Choroid plexus epithelial cell (primary cell): ENCODE measurements at places on chromosomes 4 and X.

GRCh38 chrX:149487292-149487691 is 17.8 kb downstream of the IDS start:
- no peak for DNase-seq

- no peak for DNase-seq
Observed at GRCh38 chr4:83828601-83829000, 292.7 kb downstream of the GPAT3 start.

DNA sequence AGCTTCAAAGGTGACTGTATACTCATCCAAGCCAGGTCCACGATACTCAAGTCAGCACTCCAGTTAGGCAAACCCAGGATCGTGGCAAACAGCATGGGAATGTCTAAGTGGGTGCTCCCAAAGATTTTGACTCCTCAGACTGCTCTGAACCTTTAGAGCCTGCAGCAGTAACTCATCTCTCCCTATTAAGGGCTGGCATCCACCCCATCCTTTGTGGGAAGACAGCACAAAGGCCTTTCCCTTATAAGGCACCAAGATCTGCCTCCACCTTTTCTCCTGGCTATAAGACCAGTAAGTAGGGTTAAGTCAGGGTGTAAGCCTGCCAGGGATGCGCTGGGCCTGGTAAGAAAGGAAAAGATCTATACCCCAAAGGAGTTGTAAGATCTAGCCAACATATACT is 23.6 kb upstream of the SLC25A43 start:
- no peak for DNase-seq

DNA sequence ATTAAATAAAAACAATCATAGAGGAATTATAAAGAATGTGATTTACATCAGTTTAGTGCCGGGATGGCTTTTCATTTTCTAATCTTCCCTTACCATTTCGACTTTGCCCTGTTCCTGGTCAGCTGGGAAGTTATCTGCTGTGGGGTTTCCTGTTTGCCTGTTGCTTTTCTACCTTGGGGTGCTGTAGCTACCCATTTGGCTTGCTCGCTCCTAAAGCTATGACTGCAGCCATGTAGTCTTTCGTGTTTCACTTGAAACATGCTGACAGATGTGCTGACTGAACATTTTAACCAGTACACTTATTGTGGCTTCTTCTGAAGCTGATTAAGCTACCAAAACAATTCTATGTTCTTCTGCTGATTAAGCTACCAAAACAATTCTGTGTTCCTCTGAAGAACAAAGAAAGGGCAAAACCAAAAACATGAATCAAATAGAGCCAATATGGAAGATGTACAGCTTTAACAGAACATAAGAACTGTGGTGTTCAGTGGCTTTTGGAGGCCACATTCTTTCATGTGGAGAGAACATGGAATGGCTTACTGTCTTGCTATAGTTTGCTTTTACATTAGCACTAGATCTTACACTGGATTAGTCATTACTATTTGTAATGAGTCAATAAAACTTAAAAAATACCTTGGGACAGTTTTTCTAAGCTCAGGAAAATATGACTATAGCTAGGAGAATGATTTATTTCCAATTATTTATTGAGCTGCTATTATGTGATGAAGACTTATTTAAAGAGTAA is 440.4 kb downstream of the SPRY1 start:
- peak; percentile 43 for DNase-seq

- DNase-seq: peak; percentile 46
Observed at GRCh38 chrX:43706786-43707370, 50.8 kb downstream of the MAOA start.

- DNase-seq: no peak
Observed at GRCh38 chr4:152535360-152535902, 461 bp downstream of the FBXW7 start.

GRCh38 chr4:140790171-140790570 is 34.0 kb upstream of the TBC1D9 start:
- DNase-seq: no peak

- DNase-seq: peak; percentile 62
Observed at GRCh38 chrX:2336181-2336580, 164.6 kb downstream of the DHRSX start.

DNA sequence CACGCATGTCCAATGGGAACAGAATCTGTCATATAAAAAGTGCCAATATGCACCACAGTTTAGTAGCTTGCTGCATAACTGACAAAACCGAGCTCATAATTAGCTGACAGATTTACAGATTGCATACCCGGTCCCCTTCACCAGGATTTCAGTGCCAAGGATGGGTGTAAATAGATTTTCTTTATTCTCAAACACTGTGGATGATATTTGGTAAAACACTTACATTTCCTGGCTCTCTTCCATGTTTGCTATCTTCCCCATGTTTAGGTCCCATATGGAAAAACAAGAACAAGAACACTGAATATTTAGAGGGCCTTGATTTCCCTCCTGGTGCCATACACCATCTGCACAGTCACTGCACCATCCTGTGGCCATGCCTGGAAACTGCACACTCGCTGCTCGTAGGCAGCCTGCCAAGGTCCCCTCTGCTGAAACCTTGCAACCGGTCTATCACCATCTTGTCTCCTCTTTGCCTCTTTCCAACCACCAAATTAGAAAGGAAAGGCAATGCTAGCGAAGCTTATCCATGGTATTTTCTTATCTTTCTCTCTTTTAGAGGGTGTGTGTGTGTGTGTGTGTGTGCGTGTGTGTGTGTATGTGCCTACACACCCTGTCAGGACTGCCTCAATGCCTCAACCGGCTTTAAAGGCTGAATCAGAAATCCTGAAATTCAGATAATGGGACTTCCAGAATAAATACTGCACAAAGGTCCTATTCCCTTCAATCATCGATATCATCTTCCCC is 124.2 kb upstream of the MBNL3 start:
- peak; percentile 51 for DNase-seq

GRCh38 chr4:55635282-55635681 is 816 bp downstream of the NMU start:
- no peak for DNase-seq

- DNase-seq: no peak
Observed at GRCh38 chr4:72109959-72110497, 78.2 kb downstream of the NPFFR2 start.

DNA sequence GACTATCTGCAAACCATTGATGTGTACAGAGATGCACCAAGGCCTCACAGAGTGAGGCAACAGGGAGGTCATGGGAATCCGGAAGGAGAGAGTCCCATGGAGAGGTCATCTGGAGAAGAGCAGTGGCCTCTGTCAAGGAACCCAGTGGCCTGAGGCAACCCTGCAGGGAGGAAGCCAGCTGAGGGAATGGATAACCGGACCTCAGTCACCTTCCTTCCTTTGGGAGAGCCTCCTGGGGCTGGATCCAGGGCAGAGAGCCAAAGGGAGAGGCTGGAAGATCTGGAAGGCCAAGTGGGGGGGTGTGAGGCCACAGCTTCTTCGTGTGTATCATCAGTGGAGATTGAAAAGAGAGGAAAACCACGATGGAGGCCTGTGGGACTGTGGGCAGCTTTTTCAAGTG is 24.3 kb upstream of the CD38 start:
- DNase-seq: peak; percentile 55

GRCh38 chrX:108349210-108349609 is 89.0 kb downstream of the COL4A6 start:
- no peak for DNase-seq

DNA sequence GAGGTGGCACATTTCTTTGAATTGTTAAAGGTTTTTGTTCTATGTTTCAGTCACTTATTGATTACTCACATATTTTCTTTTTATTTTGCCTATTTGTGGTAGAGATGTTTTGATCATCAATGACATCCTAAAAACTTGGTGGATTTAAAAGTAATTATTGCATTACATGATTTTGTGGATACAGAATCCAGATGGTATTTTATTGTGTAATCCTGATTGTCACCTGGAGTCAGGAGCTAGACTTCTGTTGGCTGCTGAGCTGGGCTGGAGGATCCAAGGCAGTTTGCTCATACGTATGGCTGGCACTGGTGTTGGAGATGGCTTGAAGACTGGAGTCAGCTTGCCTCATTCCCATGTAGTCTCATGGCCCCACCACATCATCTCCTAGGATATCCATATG is 1009.6 kb upstream of the PCDH7 start:
- no peak for DNase-seq

DNA sequence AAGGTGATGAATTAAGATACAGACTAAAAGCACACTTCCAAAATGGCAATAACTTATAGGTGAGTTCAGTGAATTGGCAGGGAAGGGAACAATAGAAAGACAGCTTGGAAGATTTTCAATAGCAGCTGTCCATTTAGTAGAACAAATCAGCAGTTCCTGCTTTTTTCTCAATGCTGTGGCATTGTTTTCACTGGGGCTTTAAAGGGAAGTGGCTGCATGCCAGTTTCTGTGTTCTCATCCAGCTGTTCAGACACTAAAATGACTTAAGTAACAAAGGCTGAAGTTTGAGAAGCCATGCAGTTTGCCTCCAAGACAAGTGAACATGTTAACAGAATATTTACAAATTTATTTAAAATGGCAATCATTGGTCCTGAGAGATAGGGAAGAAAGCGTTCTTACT is 291.9 kb downstream of the FAM47A start:
- no peak for DNase-seq

DNA sequence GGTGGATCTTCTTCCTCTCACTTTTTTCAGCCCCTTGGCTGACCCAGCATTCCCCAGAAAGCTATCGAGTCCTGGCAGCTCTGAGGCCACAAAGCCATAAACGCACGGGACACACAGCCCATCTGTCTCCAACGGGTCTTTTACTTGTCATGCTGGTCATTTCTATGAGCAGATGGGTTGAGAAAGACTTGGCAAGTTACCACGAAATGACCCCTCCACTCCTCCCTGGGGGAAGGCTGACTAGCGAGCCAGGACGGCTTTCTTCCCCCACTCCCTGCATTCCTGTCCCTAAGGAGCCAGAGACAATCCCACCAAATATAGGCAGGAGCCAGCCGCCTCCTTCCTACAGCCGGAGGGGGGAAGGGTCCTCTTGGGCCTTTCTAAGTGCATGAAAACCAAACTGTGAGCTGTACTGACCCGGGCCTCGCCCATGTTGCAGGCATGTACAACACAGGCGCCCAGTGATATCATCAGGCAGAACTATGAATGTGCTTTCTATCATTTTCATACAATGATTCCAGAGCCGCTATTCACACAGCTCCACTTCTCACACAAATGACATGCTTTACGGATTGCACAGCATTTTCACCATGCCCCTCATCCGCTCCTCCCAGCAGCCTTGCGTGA is 28.6 kb downstream of the AFAP1 start:
- peak; percentile 79 for DNase-seq

DNA sequence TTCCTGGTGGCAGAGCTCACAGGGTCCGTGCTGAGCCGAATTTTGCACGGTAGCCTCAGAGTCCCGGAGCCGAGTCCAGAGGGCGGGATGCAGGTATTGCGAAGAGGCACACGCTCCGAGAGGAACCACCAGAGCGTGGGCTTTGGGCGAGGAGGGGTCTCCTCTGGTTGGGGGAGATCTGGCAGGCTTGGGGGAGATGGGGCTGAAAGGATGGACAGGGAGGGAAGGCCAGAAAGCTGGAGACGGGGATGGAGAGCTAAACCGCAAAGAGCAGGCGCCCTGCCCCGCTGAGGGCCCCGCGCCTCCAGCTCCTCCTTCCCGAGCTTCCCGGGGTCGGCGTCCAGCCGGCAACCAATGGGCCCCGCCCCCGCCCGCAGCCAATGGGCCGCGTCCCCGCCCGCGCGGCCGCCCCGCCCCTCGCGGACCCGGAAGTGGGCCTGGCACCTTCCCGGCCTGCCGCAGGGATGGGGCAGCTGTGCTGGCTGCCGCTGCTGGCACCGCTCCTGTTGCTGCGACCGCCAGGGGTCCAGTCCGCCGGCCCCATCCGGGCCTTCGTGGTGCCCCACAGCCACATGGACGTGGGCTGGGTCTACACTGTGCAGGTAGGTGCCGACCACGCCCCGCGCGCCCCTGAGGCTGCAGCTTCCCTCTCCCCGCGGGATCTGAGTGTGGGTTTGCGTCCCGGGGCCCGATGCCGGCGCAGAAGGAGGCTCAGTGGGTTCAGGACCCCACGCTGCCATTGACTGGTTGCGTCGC is at the start of gene MAN2B2:
Gene MAN2B2, plus strand, starts transcription at position 443 of the 756 bp plus-strand sequence. Its CDS starts 22 bp downstream, at position 465.
- peak; percentile 69 for DNase-seq

GRCh38 chrX:115233497-115234455 is at the start of gene LRCH2:
LRCH2 (minus strand) TSS chrX:115234096; CDS start chrX:115234041, 55 bp downstream.
- DNase-seq: peak; percentile 39
